Stimulated activated CD4-positive, alpha-beta T cell treated with anti-CD3 and anti-CD28 coated beads, Interleukin-12 subunit alpha, Interleukin-12 subunit beta, amount 100 ng/mL, for 24 hours (primary cell): ENCODE measurements at places on chromosomes 2 and 18.

- no peak for DNase-seq
Observed at GRCh38 chr2:207816546-207816945, 46.8 kb upstream of the FZD5 start.

GRCh38 chr18:35623255-35623654 lies 41.7 kb downstream of the GALNT1 start:
- DNase-seq, result no peak

GRCh38 chr2:238136820-238137537 lies 1.5 kb upstream of the KLHL30 start:
- DNase-seq, result no peak

DNA sequence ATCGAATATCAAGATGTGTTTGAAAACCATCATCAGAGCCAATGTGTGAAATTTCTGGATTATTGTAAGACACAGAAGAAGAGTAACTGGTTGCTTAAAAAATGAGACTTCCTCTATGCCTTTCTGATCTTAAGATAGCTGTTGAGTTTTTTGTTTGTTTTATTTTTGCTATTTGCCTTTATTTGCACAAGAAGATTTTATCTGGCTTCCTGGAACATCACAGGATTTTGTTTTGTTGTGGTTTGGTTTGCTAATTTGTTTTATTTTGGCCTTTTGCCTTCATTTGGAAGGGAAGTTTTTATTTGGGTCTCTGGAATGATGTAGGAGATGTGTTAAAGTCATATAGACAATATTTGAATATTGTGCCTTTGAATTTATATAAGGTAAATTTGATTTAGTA lies 3.9 kb upstream of the CYTIP start:
- no peak for DNase-seq

- DNase-seq, result no peak
Observed at GRCh38 chr2:85748039-85748734, 5.6 kb upstream of the ATOH8 start.

GRCh38 chr2:43898838-43899346 lies 60.1 kb downstream of the ABCG8 start:
- no peak for DNase-seq

- DNase-seq, result no peak
Observed at GRCh38 chr2:144126302-144126701, 393.6 kb downstream of the ZEB2 start.

GRCh38 chr2:43648994-43649701 lies 12.1 kb downstream of the PLEKHH2 start:
- DNase-seq, result no peak

DNA sequence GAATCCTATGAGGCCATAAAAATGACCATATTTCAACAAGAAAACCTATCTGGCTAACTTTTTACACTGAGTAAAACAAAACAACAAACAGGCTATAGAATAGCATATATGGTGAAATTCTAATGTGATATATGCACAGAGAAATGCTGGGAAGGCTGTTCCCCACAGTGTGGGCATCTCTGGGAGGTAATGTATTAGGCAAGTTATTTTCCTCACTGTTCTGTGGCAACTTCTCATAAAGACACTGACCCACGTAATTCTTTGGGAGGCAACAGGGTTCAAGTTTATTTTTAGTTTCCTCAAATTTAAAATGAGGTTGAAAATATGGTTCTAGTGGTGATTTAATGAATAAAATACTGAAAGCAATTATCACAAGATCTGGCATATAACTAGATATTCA lies 46.7 kb downstream of the RNU4ATAC start:
- no peak for DNase-seq

- DNase-seq, result no peak
Observed at GRCh38 chr2:28287256-28287915, 105.3 kb upstream of the FOSL2 start.

DNA sequence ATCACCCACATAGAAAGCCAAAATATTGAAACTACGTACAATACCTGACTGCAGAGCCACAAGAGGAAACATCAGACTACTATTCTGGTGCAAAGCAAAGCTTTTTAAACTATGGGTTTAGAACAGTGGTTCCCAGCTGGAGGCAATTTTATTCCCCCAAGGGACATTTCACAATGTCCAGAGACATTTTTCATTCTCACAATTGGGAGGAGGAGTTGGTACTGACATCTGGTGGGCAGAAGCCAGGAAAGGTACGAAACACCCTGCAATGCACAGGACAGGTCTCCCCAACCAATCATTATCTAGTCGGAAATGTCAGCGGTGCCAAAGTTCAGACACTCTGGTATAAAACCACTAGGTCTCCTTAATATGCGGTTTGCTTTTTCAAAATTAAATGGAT lies 88.4 kb upstream of the ARL5A start:
- DNase-seq, result no peak
